Stimulated activated CD4-positive, alpha-beta T cell treated with anti-CD3 and anti-CD28 coated beads, Interleukin-1b, Interleukin-23, amount 100 ng/mL, for 24 hours (primary cell): ENCODE measurements at places on chromosomes 2 and 18.

GRCh38 chr2:25983735-25984134 is 1.4 kb upstream of the KIF3C start:
- no peak for DNase-seq

DNA sequence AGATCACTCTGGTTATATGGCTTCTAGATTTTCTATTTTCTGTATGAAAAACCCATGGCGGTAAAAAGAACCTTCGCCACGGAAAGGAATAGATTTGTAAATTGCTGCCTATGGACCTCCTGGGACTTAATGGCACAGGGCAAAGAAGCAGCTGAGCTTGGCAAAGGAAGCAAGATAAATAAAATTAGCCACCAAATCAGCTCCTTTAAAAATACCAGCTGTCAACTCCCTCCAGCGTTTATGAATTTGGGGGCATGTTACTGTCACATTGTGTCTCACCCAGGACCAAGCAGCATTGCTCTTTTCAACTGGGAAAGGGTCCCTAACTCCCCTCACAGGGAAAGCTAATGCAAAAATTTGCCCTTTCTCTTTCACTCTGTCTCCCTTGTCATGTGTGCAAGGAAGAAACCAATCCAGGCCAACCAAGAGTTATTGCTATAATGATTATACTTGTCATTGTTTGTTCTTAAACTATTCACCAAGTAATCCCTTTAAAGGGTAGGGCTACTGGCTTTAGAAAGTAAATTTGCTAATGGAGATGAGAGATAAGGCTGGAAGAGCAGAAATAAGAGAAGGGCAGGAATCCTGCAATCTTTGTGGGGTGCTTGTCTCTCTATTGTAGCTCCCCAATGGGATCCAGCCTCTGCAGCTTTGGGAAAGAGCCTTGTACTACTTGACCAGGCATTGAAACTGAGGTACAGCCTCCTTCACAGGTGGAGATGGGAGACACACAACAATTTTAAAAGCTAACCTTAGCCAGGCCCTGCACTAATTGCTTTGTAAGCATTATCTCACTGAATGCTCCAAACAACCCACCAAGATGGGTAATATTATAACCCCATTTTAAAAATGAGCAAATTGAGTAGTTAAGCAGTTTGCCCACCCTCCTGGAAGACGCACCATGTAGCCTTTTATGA is 119.1 kb upstream of the KLF7 start:
- DNase-seq = no peak

DNA sequence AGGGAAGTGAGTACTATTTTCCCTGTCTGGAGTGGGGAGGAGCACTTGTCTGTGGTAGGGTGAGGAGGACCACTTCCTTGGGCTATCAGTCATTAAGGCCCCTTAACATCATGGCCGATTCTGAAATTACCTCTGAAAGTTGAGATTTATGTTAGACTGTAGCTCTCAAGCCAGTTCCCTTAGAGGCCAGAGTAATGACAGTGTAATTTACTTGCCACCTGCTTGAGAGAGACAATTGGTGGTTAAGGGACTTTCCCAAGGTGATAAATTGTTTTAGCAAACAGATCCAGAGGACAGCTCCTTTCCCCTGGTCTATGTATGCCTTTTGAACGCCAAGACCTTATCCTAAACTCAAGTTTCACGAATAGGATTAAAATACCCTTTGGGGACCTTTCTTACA is 56.1 kb downstream of the NEDD4L start:
- no peak for DNase-seq

DNA sequence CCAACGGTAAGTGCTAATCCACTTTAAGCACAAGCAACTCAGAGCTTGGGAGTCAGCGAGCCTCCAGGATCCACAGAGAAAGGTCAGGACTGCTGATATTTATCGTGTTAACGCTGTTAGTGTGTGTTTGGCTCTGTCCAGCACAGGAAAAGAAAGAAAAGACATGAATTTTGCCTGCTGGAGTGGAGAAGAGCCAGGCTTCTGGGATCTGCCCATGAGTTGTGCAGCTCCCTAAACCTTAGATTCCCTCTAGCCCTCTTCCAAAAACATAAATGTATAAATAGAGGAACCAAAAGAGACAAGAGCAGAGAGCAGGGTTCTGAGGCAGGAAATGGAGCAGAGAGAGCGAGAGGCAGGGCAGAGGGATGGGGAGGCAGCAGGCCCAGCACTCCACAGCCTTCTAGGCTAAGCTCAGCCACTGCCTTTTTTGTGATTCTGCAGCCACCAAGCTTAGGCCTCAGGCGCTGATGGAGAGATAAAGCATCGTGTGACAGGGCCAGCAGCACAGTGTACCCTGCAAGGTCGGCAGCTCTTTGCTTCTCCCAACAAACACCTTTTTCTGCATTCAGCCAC is 14.5 kb upstream of the MAT2A start:
- DNase-seq = no peak

GRCh38 chr2:216023055-216023648 is 9.8 kb upstream of the MREG start:
- no peak for DNase-seq

- no peak for DNase-seq
Measured at GRCh38 chr2:96412307-96413258, 77.0 kb downstream of the NCAPH start.
